Natural killer cell treated with Interleukin-12 subunit alpha and Interleukin-12 subunit beta and Interleukin-15 and Interleukin-18, amount 100 ng/mL, for 72 hours (primary cell): ENCODE measurements at places on chromosomes 4 and X.

GRCh38 chrX:12949927-12950656 is 24.8 kb upstream of the TMSB4X start:
- DNase-seq = peak; percentile 91

DNA sequence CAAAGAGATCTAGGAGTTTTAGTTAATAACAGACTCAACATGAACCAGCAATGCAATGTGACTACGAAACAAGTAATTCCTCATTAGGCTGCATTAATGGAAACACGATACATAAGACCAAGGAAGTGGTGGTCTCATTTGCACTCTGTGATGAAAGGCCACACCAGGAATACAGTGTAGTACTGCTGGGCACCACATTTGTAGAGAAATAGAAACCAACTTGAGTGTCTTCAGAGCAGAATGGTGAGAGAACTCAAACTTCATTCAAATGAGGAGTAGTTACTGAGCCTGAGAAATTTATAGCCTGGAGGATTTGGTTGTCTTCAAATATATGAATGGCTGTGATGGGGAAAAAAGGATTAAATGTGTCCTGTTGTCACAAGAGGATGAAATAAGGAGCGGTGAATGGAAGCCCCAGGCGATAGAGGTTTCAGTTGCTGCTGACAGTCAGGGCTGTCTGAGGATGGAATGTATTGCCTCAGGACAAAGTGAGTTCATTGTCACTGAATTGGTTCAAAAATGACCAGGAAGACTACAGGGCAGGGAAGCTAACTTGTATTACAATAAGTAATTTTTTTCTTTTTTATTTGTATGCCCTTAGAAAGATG is 50.9 kb downstream of the NFKB1 start:
- no peak for DNase-seq

DNA sequence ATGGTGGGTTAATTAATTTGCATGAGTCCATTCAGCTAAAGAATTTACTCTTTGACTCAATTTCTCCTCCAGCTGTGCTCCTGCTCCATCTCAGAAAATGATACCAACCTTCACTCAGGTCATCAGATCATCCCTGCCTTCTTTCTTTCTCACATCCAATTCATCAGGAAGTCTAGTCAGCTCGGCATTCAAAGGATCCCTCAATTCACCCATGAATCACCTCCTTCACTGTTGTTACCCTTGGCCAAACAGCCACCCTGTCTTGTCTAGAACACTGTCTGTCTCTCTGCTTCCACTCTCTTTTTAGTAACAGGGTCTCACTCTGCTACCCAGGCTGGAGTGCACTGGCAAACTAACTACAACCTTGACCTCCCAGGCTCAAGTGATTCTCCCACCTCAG is 337.4 kb upstream of the SFRP2 start:
- no peak for DNase-seq

DNA sequence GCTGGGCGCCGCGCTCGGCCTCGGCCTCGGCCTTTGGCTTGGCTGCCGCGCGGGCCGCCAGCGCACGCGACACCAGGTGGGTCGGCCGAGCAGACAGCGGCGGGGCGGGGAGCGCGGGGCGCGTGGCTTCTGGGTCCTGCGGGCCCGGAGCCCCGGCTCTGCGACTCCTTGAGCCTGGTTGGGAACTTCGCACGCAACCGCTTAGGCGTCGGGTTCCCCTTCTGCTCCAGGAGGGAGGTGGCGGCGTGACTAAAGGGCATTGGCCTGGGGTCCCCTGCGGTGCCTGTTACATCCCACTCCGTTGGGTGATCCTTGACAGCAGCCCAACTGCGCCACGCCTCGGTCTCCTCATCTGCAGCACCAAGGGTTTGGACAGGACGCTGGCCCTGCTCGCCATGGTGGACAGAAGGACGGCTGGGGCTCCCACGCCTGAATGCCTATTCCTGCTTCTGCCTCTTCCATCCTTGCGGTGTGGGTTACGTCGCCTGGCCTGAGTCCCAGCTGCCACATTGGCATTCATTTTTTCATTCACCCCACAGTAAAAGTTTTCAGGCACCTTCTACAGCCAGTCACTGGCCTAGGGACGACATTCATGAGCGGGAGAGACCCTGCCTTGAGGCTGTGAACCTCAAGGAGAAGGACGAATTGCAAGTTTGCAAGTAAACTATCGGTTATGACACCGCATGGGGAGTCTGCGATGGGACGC is 631 bp downstream of the EVC start:
- DNase-seq = no peak

DNA sequence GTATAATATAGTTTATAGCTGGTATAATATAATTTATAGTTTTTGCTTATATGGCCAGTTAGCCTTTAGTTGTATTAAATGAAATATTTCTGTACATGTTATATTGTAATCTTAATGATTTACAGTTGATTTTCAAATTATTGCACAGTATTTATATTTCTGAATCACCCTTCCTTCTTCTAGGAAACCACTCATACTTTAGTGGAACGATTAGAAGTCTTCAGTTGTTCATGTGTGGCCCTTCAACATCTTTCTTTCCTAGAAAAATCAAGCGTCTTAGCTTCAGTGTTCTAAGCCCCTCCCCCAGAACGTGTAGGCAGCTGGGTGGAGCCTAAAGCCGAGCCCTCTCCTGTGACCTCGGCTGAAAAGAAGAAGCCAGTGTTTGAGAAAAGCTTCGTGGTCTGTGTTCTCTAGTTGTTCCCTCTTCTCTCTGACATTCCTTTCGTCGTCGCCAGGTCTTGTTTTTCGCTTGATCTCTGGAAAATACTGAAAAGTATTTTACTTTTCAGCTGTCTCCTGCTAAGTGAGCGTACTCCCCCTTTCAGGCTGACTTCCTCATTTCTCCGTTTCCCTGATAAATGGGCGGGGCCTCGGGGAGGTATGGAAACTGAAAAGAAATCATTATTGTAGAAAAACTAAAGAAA is at the start of gene C4orf33:
Gene C4orf33, plus strand, starts transcription at position 342 of the 644 bp plus-strand sequence. CDS start 6,459 bp downstream, outside the sequence.
- peak; percentile 88 for DNase-seq

- no peak for DNase-seq
Observed at GRCh38 chr4:60544981-60545380, 655.1 kb upstream of the ADGRL3 start.

DNA sequence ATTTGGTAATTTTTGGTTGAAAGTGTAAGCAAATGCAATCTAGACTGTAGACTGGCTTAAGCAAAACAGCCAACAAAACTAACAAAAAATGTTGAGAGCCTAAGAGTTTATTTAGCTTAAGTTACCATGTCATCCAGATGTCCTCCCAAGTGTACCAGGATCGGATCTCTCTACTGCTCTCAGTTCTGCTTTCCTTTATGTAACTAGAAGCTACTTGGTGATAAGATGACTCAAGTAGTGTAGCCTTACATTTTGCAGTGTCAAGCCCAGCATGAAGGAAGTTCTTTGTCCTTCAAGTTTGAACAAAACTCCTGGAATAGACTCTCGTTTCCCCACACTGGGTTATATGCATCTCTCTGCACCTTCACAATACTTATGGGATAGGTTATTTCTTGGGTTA is 1500.0 kb downstream of the STIM2 start:
- DNase-seq = no peak

GRCh38 chr4:181085557-181085956 is 1157.6 kb upstream of the TENM3 start:
- no peak for DNase-seq

- DNase-seq = no peak
Observed at GRCh38 chr4:159222043-159222552, 119.2 kb downstream of the RAPGEF2 start.

DNA sequence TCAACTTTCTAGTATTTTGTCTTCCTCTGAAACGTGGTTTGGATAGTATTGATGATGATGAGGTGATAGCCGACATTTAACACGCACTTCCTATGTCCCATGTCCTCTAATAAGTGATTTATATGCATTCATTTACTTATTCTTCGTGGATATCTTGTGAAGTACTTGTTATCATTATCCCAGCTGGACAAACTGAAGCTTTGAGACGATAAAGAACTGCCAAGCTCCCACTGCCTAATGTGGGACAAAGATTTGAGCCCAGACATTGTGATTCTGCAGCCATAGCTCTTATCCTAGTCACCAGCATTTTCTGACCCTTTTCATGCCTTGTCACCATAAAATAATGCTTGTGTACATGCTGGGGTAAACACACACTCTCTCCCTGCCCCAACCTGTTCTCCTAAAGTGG is 92.5 kb downstream of the RAPGEF2 start:
- DNase-seq = no peak

DNA sequence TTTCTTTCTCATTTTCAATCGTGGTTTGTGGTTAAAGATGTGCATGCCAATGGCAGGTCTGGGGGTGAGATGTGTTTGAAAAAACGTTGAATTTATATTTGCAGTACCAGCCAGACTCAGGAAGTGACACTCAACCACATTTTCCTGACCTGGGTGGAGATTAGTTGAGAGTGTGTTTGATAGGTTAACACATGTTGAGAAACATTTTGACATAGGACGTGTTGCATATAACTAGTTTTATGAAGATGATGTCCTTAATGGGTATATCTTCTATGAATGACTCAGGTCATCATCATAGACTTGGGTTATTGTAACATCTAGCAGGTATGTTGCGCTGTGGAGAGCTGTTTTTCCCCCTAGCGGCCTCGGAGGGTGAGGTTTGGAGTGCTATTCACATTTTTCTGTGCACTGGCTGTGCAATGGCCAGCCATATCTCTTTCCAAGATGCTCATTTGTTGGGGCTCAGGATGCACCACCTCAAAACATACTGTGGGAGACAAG is 21.7 kb upstream of the CD38 start:
- peak; percentile 87 for DNase-seq

DNA sequence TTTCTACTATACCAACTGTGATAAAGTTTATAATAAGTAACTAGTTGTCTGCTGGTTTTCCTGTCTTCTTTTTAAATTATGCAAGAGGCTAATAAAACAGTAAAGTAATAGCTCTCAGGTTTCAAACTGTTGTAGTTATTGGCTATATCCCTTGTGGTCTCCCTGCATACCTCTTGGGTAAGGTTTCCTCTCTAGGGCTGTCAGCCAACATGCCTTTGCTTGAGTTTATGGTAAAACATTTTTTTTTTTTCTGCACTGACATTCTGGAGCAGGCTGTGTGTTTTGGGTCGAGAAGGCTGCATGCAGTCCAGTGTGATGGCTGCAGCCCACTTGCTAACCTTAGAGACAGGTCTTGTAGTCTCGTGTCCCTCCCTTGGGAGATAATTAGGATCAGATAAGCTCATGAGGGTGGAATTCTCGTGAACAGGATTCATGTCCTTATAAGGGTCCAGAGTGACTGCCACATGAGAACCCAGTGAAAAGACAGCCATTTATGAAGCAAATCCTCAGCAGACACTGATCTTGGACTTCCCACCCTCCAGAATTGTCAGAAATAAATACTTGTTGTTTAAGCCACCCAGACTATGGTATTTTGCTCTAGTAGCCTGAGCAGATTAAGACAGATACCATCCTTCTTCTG is 831.2 kb downstream of the CCSER1 start:
- DNase-seq = no peak

DNA sequence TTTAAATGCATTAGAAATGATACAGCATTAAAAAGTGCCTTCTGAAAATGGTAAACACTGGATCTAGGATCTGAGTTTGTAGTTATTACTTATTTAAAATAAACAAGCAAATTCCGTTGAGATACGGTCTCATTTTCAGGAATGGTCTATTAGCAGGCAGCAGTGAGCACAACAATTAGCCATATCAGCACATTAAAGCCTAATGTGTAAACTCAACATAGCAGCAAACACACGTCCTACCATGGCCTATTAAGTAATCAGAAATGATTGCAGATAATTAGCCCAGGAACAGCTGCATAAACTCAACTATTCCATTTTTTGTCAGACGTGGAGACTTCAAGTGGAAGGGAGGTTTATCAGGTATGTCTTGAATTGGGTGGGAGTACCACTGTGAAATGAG is 61.8 kb downstream of the NEIL3 start:
- DNase-seq = no peak

- no peak for DNase-seq
Observed at GRCh38 chr4:81915430-81915829, 443.7 kb upstream of the RASGEF1B start.

DNA sequence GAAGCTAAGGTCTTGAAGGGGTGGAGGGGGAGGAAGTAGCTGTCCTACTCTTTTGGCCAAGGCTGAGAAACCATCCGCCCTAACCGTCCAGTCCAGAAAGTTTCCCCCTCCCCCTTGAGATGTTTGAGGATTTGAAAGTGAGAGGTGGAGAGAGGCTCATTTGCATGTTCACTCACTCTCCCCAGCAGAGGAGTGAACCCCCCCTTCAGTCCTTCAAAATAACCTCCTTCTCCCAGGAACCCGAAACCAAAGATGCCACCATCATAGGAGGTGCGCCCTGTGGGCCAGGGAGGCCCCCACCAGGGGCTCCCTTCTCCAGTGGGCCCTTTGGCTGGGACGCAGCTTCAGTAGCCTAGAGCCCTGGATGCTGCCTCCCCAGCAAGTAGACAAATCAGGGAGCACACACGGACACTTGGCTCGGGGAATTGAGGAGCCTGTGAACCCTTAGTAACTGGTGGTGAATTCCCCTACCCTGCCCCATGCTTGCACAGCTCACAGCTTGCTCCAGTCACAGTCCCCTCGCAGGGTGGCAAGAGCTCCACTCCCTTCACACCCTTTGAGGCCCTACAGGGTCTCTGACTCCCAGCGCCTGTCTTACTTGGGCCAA is 25.6 kb downstream of the ELF4 start:
- DNase-seq = peak; percentile 83

DNA sequence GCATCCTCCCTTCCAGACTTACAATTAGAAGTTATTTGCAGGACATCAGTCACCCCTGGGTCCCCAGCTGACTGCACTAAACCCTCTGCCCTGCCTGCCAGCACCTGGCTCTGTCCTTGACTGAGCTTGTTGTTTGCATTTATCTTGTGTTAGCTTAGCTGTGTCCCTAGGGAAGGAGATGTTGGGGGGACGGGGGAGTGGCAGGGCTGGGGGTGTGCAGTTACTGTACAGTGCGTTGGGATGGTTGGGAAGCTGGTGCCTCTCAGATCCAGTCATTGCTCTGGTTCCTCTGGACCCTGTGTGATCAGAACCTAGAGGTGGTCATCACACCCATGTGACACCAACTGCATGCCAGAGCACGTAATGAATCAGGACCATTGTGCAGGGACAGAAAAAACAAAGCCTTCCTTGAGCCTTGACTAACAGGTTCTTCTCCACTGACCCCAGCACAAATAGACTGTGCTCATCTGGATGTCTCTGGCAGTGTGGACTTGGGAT is 32.7 kb upstream of the PROM1 start:
- no peak for DNase-seq
